ENCODE measurements at places on chromosomes 1 and 21.

- DNase-seq = no peak
Observed at GRCh38 chr1:247409869-247410544, 6.0 kb upstream of the NLRP3 start.

GRCh38 chr21:40129809-40130208, 262.6 kb downstream of the PCP4 start:
- no peak for DNase-seq

- peak; percentile 67 for DNase-seq
Observed at GRCh38 chr1:27940297-27940696, 5.5 kb downstream of the SMPDL3B start.

- no peak for DNase-seq
Observed at GRCh38 chr1:172601046-172601630, 57.8 kb upstream of the FASLG start.

GRCh38 chr1:153752072-153752471, 23.1 kb upstream of the SLC27A3 start:
- no peak for DNase-seq

DNA sequence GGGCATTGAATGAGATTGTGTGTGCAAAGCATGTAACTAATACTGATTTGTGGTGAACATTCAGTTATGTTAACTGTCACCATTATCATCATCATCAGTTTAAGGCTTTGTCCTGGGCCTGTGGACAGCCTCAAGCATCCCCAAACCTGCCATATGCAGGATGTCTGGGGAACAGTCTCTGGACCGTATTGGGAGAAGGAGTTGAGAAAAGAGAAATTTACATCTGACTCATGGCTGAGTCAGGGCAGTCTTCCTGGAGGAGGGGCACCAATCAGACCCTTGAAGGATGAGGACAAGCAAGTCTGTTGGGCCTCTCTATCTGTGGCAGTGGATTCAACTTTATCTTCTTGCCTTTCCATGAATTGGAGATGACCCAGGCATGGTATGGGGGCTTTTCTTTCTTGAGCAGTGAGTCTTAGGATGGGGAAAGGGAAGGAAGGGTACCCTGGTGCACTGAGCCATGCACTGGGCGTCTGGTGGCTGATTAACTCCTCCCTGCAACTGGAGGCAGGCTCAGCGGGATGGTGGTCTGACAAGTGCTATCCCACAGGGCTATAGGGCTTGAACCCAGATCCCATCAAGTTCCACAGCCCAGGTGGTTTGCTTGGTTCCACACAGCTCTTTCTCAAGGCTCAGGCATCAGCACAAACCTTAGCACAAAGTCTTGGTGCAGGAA, 2.9 kb downstream of the PADI3 start:
- DNase-seq = no peak

DNA sequence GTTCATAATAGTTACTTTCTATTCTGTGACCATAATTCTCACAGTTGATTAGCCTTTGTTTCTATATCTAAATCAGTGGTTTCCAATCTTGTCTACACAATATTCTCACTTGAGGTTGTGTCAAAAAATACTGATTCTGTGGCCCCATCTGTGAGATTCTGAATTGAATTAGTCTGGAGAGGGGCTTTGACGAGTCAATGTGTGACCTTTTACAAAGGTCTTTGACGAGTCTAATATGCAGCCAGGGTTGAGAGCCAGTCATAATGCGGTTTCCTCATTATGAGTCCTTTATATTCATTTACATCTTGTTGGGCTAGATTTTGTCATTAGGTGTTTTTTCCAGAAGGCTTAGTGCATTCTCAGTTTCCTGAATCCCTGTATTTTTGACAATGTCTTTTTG, 19.7 kb downstream of the FCRL5 start:
- no peak for DNase-seq

- no peak for DNase-seq
Observed at GRCh38 chr1:202551683-202552082, 158.6 kb downstream of the SYT2 start.

- no peak for DNase-seq
Observed at GRCh38 chr21:30758306-30758705, 3.1 kb upstream of the KRTAP21-1 start.

DNA sequence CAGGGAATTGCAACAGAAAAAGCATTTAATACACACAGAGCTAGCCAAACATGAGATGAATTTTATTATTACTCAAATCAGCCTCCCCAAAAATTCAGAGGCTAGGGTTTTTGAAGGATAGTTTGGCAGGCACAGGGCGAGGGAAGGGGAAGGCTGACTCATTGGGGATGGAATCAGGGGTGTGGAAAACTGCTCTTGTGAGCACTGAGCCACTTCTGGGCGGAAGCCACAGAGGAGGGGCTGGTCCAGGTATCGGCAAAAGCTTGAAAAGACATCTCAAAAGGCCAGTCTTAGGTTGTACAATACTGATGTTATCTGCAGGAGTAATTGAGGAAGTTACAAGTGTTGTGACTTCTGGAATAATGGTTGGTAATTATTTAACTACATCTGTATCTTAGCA, 109.4 kb downstream of the TLR5 start:
- no peak for DNase-seq

- DNase-seq = no peak
Observed at GRCh38 chr1:201715351-201715750, 113.6 kb upstream of the IPO9 start.

GRCh38 chr1:29688471-29689365, 452.4 kb downstream of the PTPRU start:
- DNase-seq = no peak

DNA sequence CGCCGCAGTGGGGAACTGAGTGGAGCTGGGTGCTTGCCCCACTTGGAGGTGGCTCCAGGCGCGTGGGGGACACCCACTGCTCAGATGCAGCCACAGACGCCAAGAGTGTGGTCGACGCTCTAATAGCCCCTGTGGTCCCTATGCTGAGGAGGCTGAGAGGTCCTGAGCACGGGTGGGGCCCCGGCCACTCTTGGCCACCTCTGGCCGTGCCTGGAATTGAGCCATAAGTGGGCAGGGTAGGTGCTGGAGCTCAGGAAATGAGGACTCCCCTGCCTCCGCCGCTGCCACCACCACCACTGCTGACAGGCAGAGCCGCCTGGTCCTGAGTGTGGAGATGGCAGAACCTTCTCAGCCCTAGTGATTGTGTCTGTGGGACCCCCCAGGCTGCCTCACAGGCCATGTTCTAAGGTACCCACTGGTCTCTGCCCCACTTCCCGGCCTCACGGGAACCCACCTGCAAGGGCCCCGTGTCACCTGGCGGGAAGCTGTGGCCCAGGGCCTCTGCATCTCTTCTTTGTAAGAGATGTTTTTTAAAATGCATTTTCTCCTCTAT, 34.6 kb upstream of the DIP2A start:
- DNase-seq = no peak

DNA sequence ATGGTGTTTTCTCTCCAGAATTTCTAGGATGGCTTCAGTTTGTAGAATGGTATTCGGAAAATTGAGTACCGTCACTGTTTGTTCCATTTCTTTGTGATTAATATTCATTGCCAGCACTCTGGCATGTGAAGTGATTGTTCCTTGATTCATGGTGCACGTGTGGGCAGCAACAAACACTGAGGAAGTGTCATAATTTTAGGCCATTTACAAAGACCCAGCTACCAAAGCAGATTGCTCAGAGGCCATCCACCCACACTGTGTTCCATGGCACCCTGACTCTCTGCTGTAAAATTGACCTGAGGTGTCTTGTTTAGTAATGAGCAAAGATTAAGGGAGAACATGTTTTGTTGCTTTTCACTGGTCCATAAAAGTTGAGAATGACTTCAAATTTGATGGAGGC, 250.9 kb upstream of the FMN2 start:
- no peak for DNase-seq

- no peak for DNase-seq
Observed at GRCh38 chr1:232620356-232620969, 9.5 kb downstream of the SIPA1L2 start.

DNA sequence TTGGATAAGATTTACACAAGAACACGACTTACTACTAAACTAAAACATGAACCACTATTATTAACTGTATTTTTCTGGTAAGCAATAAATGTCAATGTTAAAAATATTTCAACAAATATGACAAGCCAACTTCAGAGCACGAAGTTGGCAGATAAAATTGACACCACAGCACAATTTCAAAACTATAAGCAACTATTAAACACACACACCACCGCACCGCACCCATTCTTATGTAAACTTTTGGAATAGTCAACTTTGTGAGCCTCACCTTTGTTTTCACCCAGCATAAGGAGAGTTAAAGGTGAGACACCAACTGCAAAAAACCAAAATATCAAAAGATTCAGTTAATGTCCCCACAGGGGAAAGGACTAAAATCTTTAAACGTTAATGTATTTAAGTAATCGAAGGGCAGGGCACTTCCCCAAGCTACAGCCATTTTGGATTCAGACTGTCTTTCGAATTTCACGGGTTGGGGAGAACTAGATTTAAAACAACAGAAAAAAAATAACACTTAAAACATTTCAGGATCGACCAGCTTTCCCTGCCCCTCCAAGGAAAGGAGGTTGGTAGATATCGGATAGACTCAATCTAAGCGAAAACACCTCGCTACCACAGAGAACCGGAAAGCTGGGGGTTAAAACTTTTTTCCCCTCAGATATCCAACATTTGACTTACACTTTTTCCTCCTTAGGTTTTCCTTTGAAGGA, 872 bp downstream of the GPBP1L1 start:
- no peak for DNase-seq

DNA sequence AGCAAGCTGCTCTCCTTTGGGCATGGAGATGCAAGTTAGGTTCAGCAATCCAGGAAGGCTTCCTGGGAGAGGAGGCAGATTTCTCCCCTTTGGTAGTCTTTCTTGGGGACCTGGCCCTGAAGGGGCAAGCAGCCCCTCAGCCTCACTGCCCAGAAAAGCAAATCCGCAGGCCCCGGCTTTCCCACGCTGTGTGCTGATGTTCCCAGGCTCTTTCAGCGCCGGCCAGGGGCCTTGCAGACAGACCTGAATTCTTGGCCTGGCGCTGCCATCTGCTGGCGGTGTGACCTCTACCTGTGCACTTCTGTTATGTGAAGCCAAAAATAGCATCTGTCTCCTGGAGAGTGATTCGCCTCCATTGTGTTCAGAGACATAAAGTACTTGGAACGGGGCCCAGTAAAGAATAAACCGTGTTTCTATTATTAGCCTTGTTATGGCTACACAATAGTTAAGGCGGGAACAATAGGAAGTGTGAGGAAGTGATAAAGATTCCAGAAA, 64.8 kb downstream of the ALPL start:
- DNase-seq = no peak

GRCh38 chr1:62429581-62429980, 7.3 kb upstream of the USP1 start:
- DNase-seq = no peak

DNA sequence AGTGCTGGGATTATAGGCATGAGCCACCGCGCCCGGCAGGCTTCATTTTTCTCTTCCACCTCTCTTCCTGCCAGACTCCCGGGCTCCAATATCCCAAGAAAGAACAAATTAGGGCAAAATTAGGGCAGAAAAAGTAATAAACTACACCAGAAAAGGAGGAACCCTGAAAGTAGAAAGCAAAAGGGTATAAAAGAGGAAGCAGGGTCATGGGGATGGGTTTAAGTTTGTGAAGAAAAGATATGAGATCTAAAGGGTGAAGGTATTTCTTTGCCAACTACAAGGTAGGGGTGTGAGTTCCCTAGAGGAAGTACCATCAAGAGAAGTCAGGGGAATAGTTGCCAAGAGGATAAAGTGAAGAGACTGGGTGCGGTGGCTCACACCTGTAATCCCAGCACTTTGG, 9.9 kb downstream of the PTPN22 start:
- no peak for DNase-seq

DNA sequence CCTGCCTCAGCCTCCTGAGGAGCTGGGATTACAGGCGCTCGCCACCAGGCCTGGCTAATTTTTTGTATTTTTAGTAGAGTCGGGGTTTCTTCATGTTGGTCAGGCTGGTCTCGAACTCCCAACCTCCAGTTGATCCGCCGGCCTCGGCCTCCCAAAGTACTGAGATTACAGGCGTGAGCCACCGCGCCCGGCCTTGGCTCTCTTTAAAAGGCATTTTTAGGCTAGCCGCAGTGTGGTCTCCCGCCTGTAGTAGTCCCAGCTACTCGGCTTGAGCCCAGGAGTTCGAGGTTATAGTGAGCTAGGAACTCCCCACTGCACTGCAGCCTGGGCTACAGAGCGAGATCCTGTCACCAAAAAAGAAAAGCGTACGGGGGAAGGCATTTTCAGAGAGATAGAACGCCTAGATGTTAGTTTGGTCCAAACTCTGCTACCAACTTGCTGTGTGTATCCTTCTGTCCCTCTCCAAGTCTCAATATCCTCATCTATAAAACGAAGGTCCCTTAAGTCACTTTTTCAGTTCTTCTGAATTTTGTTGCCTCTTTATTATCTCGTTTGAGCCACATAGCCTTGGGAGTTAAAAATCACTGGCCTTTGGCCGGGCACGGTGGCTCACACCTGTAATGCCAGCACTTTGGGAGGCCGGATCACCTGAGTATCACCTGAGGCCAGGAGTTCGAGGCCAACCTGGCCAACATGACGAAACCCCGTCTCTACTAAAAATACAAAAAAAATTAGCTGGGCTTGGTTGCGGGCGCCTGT, 734 bp downstream of the MED18 start:
- DNase-seq = peak; percentile 4

GRCh38 chr1:210239349-210240111, 6.9 kb downstream of the SERTAD4 start:
- no peak for DNase-seq

DNA sequence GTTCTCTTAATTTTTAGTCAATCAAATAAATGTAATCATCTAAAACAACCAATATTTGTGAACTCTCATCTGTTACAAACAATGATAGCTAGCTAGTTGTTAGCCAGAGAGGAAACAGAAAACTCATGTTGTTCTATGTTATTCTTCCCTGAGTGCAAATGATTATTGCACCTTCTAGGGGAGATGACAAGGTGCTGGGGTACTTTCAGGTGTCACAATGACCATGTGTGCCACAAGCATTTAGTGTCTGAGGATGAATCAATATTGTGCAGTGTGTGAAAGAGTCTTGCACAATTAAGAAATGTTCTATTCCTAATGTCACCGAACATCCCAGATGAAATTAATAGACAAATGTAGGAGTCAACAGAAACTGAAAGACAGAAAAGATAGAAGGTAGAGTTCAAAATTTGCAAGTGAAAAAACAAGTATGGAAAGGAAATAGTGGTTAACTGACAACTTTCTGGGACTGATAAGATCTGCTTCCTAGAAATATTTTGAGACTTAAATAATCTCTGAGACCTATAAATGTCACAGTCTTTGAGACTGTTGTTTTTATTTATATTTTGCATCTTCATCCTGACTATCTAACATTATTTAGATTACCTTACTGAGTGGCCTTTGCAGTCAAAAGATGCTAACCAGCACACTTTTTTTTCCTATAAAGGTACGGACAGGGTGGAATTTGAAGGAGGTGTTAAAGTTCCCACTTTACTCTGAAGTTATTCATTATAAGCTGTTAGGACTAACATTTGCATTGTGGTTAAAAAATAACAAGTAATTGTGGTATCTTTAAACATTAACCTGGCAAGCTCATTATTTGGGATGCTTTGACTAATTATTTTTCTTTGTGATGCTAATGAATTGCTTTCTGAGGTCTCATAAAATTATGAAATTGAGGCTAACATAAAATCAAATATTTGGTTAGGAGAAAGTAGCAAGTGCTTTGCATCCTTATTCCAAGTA, 21.6 kb upstream of the DPYD start:
- no peak for DNase-seq

All from stimulated activated CD8-positive, alpha-beta memory T cell treated with anti-CD3 and anti-CD28 coated beads, Interleukin-2, amount 100 ng/mL, for 1 hour (primary cell).